ENCODE measurements at places on chromosomes 2 and 18.

DNA sequence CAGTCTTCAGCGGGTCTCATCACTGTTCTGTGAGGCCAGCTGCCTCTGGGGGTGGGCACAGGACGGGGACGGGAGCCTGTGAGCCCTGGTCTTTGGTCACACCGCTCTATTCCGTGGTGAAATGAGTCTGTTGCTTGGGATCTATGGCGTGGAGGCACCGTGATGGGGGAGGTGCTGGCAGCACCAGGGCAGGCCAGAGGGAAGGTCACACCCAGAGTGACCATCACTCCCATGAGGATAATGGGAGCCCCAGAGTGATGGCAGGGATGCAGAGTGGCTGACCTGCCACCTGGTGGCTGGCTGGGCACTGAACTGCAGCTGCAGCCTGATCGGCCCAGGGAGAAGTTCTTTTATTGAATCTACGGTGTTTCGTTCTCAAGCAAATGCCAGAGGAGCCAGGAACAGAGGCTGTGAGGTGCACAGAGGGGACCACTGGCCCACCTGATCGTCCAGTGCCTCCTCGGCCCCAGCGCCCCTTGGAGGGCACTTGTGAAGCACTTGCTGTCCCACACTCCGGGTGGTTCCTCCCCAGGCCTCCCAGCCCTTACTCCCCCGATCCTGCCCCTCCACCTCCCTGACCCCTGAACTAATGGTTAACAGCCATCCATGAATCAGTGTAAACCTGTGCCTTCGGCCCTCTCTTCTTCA is 17.9 kb downstream of the KCNIP3 start:
- no peak for DNase-seq

GRCh38 chr18:75067996-75068645 is 140.8 kb downstream of the PTGR3 start:
- no peak for DNase-seq

GRCh38 chr2:203799908-203800307 is 67.7 kb upstream of the CTLA4 start:
- peak; percentile 47 for DNase-seq

DNA sequence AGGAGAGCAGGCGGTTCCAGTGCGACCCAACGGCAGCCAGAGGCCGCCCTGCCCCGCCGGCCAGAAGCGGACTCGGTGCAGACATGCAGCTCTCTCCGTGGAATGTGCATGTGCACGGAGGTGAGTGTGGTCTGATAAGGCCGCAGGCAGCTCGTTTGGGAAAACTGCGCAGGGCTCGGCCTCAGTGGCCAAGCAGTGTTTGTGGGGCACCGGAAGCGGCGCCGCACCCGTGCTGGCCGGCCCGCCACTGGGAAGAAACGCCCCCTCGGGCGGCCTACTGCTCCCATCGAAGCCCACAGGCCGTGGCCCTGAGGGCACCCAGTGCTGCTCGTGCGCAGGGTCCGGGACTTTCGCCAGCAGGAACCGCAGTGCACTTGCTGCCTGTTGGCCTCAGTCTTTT is 25.2 kb downstream of the PRELID3A start:
- DNase-seq: no peak

DNA sequence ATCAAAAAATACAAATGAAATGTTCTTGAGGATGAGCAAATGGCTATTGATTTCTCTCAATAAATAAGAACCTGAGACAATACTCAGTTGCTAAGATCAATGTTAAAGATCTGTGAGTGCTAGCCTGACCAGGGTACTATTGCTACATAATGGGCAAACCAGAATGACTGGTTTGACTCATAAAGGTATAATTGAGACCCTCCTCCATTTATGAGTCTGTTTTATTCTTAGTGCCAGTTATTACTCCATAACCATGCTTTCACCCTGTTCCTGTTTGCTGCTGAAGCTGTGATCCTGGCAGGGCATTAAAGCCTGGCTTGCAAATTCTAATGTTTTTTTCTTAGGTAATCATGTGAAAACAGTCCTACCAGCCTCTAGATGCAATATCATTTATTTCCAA is 56.6 kb upstream of the PPM1B start:
- DNase-seq: no peak

GRCh38 chr2:231528636-231529030 is 1.6 kb downstream of the NMUR1 start:
- no peak for DNase-seq

DNA sequence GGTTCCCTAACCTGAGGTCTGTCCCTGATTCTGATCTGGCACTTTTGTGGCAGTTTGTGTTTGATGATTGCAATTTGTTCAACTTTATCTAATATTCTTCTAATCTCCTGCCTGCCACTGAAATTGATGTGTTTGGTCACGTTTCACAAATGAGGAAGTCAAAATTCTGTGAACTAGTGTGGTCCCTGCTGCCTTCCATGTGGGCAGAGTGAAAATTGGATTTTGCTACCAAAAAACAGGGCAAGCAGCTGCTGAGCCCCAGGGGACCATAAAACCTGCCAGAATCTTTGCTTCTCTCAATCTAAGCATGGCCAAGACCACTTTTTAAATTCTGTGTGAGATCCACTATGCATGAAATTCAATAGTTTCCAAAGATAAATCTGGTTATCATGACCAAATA is 195.5 kb upstream of the CYRIA start:
- peak; percentile 64 for DNase-seq

All from MV-4-11 (cell line).